ENCODE measurements at places on chromosomes 1 and 21.

DNA sequence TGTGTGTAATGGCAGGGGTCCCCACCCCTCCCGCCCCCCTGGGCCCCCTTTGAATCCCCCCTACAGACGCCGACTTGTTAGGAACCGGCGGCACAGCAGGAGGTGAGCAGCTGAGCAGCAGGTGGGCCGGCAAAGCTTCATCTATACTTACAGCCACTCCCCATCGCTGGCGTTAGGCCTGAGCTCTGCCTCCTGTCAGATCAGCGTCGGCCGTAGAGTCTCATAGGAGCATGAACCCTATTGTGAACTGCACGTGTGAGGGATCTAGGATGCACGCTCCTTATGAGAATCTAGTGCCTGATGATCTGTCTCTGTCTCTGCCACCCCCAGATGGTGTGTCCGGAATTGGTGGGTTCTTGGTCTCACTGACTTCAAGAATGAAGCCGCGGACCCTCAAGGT lies 14.9 kb upstream of the VPS26C start:
- DNase-seq, result peak; percentile 5

- no peak for DNase-seq
These were observed 142.5 kb downstream of the TIAM1 start for GRCh38 chr21:31201548-31201947.

- DNase-seq, result no peak
These were observed 8.7 kb upstream of the GJA5 start for GRCh38 chr1:147769106-147769505.

GRCh38 chr1:71252900-71253299 lies 172.1 kb upstream of the ZRANB2 start:
- no peak for DNase-seq

DNA sequence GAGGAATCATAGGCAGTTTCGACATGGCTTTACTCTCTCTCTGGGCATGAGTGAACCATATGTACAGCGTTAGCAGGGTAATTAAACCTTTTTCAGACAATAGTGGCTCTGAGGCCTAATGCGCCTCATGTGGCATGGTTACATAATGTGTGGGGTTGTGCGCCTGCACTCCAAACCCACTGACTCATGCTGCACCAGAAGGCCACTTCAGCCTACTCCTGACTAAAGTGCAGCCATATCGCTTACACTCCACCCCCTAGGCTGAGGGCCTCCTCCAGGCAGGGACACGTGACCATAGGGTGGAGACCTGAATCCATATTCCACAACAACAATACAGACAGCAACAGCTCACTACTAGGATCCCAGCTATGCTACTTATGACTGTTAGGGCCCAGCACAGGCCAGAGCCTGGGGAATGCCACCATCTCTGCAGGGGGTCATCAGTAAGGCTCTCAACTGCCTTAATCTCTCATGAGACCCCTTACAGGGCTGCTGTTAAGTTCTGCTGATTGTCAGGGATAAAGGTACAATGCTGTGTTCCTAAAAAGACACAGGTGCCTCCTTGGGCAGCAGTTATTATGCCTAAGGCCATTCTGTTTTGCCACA lies 13.4 kb upstream of the ODF2L start:
- no peak for DNase-seq

- no peak for DNase-seq
These were observed 62.4 kb downstream of the PTPRC start for GRCh38 chr1:198701250-198701649.

DNA sequence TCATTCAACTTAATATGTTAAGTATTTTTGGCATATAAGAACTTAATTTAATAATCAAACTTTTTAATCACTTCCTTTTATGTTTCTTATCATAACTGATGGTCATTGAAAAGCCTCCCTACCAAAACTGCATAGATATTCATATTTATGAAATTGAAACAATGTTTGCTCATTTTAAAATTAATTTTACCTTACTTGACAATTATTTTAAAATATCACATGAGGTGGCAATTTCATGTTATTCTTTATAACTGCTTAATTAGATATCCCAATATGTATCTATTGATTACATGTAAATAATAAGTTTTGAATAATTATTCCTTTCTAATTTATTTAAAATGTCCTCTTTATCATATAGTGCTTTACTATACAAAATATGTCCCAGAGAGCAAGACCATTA lies 266.1 kb upstream of the NRIP1 start:
- DNase-seq, result no peak

GRCh38 chr1:8137481-8138244 lies 111.6 kb upstream of the ERRFI1 start:
- no peak for DNase-seq

DNA sequence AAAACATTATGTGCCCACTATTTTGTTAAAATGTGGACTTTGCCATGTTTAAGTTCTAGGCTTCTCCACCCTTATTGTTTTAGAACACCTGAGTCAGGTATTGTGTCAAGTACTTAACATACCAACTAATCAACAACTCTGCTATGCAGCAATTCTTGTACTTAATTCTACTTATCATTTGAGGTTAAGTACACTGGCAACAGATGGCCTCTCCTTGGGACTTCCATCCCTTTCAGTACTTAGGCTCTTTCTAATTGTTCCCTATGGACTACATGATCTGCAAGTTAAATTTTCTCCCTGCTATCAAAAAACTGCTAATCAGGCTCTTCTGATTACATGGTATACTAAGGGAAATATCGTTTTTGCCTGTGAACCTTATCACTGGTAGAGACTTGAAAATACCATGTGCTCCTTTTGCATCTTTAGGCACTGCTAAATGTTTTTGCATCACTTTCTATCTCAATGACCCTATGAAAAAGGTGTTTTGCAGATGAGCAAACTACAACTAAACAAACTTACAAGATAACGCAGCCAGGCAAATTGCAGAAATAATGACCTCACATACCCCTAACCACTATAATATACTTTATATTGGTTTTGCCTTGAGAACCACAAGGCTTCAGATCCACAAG lies 18.9 kb downstream of the SFPQ start:
- no peak for DNase-seq

DNA sequence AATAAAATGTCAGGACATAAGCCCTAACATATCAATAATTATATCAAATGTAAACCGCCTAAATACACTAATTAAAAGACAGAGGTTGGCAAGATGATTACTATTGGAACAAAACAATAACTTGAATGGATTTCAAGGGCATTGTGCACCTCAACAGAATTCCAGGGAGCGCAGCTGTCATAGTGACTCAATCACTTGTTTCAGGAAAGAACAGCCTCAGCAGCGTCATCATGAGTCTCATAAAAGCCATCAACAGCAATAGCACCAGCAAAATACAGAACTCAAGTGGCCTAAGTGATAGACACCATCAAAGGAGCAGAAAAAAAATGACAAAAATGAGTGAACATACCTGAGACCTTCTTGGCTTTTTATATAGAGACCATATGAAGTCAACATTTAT lies 632.7 kb upstream of the NR5A2 start:
- DNase-seq, result no peak

GRCh38 chr1:100736746-100737145 lies 17.2 kb downstream of the VCAM1 start:
- no peak for DNase-seq

GRCh38 chr1:12356004-12356890 lies 126.4 kb downstream of the VPS13D start:
- DNase-seq, result no peak

- peak; percentile 53 for DNase-seq
These were observed at the start of gene DOCK7 for GRCh38 chr1:62687903-62688686. Gene DOCK7, minus strand, starts transcription at chr1:62688386. Its CDS starts 122 bp downstream, at chr1:62688264.

DNA sequence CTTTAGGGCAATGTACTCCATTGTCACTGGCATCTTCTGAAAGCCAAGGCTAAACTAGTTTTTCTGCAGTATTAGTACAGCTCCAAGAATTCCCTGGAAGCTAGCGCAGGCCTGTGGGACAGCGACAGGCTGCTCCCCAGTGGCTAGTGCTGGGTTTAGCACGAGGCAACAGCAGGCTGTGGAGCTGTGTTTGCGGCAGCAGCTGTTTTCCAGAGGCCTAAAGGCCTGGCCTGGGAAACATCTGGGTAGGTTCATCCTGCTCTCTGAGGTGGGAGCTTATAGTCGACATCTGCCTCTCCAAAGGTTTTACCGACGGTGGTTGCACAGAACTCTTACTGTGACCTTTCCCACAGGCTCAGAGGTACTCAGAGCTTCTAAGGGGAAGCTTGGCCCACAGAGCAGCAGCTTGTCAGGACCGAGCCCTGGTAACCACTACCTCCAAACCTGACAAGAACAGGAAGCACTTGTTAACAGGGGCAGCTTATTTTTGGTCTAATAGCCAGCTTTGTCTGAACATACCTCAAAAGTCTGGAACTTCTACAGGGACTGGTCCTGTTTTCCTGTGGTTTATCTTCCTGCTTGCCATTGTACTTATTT lies 17.2 kb downstream of the CC2D1B start:
- DNase-seq, result no peak
